ENCODE measurements at places on chromosomes 3 and 15.

- DNase-seq = no peak
These were observed at the start of gene CD86 for GRCh38 chr3:122055215-122055614. CD86 (plus strand) TSS chr3:122055362; CDS start chr3:122055490, 128 bp downstream.

DNA sequence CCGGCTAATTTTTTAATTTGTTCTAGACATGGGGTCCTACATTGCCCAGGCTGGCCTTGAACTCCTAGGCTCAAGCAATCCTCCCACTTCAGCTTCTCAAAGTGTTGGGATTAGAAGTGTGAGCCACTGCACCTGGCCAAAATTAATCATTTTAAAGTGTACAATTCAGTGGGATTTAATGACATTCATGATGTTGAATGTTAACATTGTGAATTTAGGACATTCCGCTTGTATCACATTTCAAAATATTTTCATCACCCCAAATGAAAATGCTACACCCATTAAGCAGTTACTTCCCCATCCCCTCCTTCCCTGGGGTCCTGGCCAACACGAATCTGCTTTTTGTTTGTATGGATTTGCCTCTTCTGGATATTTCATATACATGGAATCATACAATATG, 62.1 kb upstream of the CGNL1 start:
- DNase-seq = no peak

DNA sequence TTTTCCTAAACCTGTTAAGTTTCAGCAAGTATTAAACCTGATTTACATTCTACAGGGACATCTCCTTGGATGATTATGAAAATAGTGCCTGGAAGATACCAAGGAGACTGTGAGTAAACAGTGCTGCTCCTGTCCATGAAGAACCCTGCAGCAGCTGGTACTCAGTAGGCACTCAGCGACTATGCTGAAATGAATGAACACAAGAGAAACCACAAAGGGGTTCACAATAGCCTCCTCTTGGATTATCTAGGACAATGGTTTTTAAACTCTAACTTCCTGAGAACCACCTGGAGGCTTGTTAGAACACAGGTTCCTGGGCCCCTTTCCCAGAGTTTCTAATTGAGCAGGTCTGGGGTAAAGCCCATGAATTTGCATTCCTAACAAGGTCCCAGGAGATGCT, 488.4 kb upstream of the UBE2E2 start:
- DNase-seq = no peak

DNA sequence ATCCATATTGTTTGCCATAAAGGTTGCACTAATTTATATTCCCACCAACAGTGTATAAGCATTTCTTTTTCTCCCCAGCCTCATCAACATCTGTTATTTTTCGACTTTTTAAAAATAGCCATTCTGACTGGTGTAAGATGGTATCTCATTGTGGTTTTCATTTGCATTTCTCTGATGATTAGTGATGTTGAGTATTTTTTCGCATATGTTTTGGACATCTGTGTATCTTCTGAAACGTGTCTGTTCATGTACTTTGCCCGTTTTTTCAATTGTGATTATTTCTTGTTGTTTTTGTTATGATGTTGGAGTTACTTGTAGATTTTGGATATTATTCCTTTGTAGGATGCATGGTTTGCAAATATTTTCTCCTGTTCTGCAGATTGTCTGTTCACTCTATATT, 46.5 kb downstream of the TP63 start:
- DNase-seq = no peak

DNA sequence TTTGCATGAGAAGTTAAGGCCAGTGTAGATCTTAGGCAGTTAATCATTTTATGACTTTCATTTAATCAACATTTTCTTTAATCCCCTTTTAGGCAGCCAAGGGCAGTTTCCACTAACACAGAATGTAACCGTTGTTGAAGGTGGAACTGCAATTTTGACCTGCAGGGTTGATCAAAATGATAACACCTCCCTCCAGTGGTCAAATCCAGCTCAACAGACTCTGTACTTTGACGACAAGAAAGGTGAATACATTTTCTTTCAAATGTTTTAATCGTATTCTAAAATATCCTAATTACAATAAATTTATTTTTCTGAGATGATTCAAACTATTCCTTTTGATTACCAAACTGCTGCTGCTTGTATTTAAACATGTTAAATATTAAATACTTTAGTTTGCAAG, 843.2 kb downstream of the CADM2 start:
- DNase-seq = no peak

DNA sequence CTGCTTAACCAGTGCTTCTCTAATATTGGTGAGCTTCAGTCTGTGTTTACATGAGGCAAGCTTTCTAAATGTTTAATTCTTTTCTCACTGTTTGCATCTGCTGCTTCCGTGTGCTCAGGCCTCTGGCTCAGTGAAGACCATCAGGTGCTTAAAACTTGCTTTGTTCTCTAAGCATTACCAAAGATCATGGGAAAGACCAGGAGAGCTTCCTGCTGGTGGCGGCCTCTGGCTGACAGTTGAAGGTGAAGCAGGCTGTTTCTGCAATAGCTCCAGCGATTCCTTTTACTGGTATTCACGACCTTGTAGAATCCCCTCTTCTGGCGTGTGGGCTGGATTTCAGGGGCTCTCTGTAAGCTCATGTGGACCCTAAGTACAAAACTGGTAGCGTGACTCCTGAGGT, 45.1 kb downstream of the EDEM1 start:
- DNase-seq = no peak

DNA sequence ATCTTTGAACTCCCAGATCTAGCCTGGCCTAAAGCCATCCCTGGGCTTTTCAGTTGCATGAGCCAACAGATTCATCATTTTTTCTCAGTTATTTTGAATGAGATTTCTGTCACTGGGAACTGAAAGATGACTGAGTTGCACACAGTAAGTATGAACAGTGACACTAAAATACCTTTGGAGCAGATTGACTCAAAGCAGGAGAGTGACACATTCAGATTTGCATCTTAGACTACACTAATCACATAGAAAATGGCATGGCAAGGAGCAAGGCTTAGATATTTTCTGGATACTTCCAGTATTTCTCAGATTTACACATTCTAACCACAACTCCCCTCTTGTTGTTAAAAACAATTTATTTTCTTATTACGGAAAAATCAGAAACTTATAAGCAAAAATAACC, 32.8 kb downstream of the SEC62 start:
- DNase-seq = no peak

- DNase-seq = no peak
These were observed 166.3 kb downstream of the GREM1 start for GRCh38 chr15:32884146-32884545.

DNA sequence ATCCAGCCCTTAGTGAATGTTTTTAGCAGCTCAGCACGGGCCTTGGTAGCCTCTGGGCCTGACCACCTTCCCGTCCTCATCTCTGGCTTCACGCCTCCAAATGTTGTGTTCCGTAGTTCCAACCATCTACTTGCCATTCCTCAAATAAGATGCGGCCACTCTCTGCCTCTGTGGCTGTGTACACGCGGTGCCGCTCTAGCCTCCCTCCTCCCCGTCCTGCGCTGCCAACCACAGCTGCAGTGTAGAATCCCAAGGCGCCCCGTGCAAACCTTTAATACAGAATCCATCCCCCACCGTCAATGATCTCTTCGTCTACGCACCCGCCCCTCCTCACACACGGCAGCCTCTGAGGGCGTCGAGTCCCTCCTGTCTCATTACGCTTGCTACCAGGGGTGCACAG, 77.2 kb downstream of the VGLL4 start:
- no peak for DNase-seq

- no peak for DNase-seq
These were observed 179.7 kb upstream of the ROBO1 start for GRCh38 chr3:79947469-79947868.

All from femur (tissue), 1 donor.